Hepatic stellate cell (primary cell): ENCODE measurements at places on chromosomes 2 and 18.

DNA sequence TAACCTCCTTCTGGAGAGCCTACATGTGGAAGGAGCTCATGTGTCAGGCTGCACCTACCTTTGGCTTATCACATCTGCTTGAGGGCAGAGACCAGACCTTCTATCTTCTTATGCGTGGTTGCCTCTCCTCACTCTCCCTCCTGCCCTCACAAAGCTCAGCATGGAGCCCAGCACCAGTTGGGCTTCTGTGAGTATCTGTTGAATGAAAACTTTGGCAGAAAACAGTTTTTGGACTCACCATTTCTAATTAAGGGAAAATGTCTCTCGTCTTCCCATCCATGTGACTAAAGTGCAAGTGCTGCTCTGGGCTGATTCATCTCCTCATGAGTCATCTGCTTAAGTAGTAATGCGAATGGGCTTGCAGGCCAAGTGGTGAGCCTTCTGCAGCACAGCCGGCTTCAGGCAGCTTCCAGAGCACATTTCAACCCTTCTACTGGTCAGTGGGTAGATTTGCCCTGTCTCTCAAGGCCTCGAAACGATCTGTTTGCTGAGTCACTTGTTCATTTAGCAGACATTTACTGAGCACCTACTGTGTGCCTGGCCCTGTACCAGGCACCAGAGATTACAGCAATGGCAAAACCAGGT is 102.6 kb downstream of the VSNL1 start:
- peak; percentile 92 for DNase-seq

DNA sequence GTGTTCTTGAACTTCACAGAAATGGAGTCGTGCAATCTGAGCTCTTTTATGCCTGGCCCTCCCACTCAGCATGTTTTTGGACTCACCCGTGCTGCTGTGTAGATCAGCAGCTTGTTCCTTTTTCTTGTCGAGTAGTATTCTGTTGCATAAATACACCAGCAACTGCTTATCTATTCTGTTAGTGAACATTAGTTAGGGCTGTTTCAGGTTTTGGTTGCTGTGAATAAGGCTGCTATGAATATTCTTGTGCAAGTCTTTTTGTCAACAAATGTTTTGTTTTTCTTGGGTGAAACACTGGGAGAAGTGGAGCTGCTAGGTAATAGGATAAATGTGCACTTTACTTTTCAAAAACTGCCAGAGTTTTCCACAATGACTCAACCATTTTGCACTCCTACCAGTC is 15.3 kb upstream of the CIDEA start:
- DNase-seq = no peak

DNA sequence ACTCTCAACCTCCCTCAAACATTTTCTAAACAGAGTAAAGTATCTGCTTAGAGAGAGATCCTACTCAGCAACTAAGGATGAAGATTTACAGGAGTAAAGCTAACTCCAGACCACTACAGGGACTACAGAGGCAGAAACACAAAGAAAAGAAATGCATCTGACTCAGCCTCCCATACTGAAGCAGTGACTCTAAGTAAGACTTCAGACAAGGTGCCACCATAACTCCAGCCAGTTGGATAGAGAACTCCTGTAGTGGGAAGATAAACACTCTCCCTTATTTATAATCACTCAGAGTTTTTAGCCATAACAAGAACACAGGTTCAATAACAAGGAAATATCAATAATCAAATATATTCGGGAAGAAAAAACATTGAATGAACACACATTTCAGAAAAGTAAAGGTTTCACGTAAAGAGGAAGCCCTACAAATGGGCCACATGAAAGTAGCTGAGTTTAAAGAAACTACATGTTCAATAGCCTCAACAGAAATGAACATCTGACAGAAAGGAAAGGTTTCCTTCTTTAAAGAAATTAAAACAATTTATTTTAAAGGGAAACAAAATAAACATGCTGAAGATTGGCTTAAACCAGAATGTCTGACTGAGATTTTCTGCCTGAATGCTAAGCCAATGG is 519.9 kb downstream of the KCNJ3 start:
- DNase-seq = no peak

DNA sequence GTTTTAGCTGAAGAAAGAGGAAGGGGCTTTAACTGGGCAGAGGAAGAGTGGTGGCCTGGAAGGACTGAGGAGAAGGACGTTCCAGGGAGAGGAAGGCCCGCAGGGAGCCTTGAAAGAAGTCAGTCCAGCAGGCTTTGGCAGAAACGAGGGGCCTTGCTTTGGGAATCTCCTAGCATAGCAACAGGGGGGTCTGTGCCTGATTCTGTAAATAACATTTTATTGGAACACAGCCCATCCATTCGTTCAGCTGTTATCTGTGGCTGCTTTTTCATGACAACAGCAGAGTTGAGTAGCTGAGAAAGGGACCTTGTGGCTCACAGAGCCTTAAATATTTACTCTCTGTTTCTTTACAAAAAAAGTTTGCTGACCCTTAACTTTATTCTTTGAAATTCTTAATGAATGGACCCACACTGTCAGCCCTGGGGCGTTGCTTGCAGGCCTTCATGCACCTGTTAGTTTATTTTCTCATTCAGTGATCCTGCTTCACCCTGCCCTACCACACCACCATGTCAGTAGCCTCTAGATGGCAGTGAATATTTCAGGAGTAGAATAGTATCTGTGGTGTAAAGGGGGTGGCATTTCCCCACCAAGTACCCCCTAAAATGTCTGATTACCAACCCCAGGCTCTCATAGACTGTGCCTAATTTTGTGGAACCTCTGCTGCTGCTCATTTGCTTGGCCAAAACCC is 61.0 kb downstream of the MGAT5 start:
- DNase-seq = no peak

DNA sequence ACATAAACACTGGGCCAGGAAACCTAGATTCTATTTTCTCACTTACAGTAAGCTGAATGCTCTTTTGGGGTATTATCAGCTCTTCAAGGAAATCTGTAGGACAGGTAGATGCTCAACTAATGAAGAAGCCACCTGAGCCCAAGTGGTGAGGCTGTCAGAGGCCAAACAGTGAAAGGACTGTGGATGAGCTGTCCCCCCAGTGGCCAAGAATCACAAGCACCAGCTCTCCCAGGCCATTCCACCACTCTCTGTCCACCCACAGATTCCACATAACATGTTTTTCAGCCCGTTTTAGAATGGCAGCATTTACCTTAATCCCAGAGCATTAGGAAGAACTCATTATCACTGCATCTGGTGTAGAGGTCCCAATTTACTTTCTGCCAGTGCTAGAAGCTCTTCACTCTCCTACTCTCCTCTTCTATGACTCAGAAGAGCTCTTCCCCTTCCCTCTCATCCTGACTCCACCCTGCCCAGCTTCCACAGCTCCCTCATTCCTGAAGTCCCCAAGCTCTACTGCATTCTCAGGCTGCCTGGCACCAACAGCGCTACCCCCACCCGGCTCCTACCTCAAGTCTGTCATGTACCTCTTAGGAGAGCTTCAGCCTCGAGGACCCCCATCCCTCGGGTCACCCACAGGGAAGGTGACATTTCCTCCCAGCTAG is 43.8 kb upstream of the GORASP2 start:
- DNase-seq = no peak

GRCh38 chr2:222452422-222452950 is 28.1 kb downstream of the SGPP2 start:
- no peak for DNase-seq
